ENCODE measurements at places on chromosomes 6 and 20. TPM values are rescaled to one million over a fixed set of nuclear protein-coding genes. Genes with fewer than 3 reads are reported as not detected.

Gene IPCEF1
- 0.07 TPM for total RNA-seq

Gene CAPN11
- not detected for total RNA-seq

Gene EPB41L1
- total RNA-seq: 78.7 TPM

Gene SFTA2
- 0.19 TPM for total RNA-seq

Gene MICA
- 29.5 TPM for total RNA-seq

Gene TGM3
- 0.05 TPM for total RNA-seq

Gene OLIG3
- not detected for total RNA-seq

Gene GGTLC1
- not detected for total RNA-seq

Data from A549 treated with AZD2906 at 1 μM for 4 hours (cell line).